H9 (cell line): ENCODE measurements at places on chromosomes 6 and 20. TPM values are rescaled to one million over a fixed set of nuclear protein-coding genes. Genes with fewer than 3 reads are reported as not detected.

PTK6 gene
- 0.44 and 0.46 TPM in 2 replicates for total RNA-seq

SLC22A23 gene
- total RNA-seq, result 6.1 and 6.8 TPM in 2 replicates

WFDC2 gene
- 57.1 and 59.6 TPM in 2 replicates for total RNA-seq

TRIM26 gene
- total RNA-seq, result 33.9 and 35.8 TPM in 2 replicates

NKAIN4 gene
- total RNA-seq, result 19.1 and 20.9 TPM in 2 replicates

IMPG1 gene
- total RNA-seq, result not detected in 2 replicates

GRCh38 chr6:52524918-52525317, 51.9 kb downstream of the TRAM2 start:
- no peaks in the 10 kb centered on the region for H3K27me3 ChIP-seq
- DNase-seq, result no peak
- no peak overlapping the region for H3K27ac ChIP-seq
- no peak overlapping the region for H3K4me3 ChIP-seq
- H3K4me1 ChIP-seq, result no peaks in the 10 kb centered on the region; the same call in 1 of the 2 replicates

DNA sequence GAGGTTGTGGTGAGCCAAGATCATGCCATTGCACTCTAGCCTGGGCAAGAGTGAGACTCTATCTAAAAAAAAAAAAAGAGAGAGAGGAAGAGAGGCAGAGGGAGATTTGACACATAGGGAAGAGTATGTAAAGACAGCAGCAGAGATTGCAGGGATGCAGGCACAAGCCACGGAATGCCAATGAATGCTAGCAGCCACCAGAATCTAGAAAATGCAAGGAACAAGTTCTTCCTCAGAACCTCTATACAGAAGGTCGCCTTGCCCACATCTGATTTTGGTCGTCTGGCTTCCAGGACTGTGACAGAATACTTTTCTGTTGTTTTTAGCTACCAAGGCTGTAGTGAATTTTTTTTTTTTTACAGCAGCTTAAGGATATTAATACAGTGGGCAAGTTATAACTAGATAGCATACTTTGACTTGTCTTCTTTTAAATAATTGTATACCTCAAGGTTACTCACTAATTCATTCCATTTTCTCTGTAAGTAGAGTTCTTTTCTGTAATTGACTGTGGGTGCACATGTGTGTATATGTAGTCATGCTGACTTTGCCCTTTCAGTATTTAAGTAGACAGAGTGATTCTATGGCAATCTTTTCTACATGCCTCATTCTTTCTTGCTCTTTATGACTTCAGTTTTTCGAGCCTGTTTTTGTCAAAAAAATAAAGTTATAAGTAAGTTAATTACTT, 402.2 kb downstream of the GJA1 start:
- DNase-seq, result no peak
- H3K36me3 ChIP-seq, result no peaks in the 10 kb centered on the region
- no peaks in the 10 kb centered on the region for H3K27me3 ChIP-seq
- no peak overlapping the region for H3K4me3 ChIP-seq
- H3K27ac ChIP-seq, result no peak overlapping the region
- H3K4me1 ChIP-seq, result no peaks in the 10 kb centered on the region

DNA sequence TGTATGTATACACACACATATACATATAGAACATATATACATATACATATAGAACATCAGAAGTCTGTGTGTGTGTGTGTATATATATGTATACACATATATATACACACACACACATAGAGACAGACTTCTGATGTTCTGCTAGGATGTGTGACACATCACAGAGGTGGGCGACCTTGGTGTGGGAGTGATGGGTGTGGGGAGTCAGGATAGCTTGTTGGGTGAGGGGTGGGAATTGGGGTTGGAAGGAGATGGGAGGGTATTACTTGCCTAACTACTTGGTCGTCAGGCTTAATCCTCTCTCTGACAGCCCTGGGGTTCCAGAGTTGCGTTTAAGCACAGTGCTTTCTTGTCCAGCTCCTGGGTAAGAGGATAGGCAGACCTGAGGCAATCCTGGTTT, 8.3 kb downstream of the MYO6 start:
- no peak for DNase-seq
- H3K27me3 ChIP-seq, result no peaks in the 10 kb centered on the region
- no peak overlapping the region for H3K27ac ChIP-seq
- H3K4me1 ChIP-seq, result no peaks in the 10 kb centered on the region

GRCh38 chr6:24961852-24962251, 26.1 kb upstream of the RIPOR2 start:
- no peak for DNase-seq
- no peak overlapping the region for H3K4me3 ChIP-seq
- H3K27ac ChIP-seq, result no peak overlapping the region
- no peaks in the 10 kb centered on the region for H3K36me3 ChIP-seq
- no peaks in the 10 kb centered on the region for H3K27me3 ChIP-seq

- no peak overlapping the region for H3K4me3 ChIP-seq
- no peak overlapping the region for H3K27ac ChIP-seq
- no peak for DNase-seq
- H3K4me1 ChIP-seq, result no peaks in the 10 kb centered on the region
- no peaks in the 10 kb centered on the region for H3K27me3 ChIP-seq
- H3K36me3 ChIP-seq, result no peaks in the 10 kb centered on the region
Measured at GRCh38 chr6:94785514-94785913, 791.8 kb upstream of the MANEA start.

- no peak for DNase-seq
- no peak overlapping the region for H3K4me3 ChIP-seq
- H3K36me3 ChIP-seq, result no peaks in the 10 kb centered on the region
- no peaks in the 10 kb centered on the region for H3K27me3 ChIP-seq
- no peak overlapping the region for H3K27ac ChIP-seq
Measured at GRCh38 chr6:154093231-154094044, 54.4 kb downstream of the OPRM1 start.

DNA sequence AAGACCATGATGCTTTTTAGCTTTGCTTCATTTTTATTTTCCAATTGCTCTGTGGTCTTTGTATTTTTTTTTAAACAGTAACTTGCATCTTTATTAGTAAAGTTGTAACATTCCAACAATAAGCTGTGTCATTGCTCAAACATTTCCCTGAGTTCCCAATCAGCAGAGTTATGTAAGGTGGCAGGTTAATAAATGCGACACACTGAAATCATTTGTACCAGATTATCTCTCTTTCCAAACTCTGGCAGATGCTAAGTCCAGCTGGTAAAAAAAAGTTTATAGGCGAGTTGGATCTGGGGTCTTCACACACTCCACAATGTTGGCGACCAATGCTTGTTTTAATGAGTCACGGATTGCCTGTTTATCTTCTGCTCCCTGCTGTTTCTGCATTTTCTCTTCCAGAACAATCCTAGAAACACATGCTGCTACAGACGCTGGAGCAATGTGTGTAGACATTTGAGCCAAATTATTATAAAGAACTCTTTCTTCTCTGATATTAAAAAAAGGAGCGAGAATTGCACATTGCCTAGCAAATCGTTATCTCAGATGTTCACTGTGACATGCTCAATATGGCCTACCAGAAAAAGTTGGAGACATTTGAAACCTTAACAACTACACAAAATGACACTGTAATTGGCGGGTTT, 113.6 kb upstream of the IFNGR1 start:
- no peak overlapping the region for H3K4me3 ChIP-seq
- H3K27me3 ChIP-seq, result no peaks in the 10 kb centered on the region
- DNase-seq, result no peak
- no peak overlapping the region for H3K27ac ChIP-seq
- peaks cover 3% of the 10 kb centered on the region; the same call in 1 of the 2 replicates for H3K4me1 ChIP-seq
- no peaks in the 10 kb centered on the region for H3K36me3 ChIP-seq

- no peak within 1 kb of the TSS for H3K27ac ChIP-seq
- no peak for DNase-seq
- H3K4me3 ChIP-seq, result no peak within 1 kb of the TSS
- peaks cover 10% of the 10 kb centered on the region for H3K36me3 ChIP-seq
- no peaks in the 10 kb centered on the region for H3K27me3 ChIP-seq
Measured at GRCh38 chr6:31721351-31722020, at the start of gene LY6G6C. TSS of gene LY6G6C (minus strand) at chr6:31721746. CDS start at chr6:31721679, 67 bp downstream.
